ENCODE measurements at places on chromosomes 2 and 18.

DNA sequence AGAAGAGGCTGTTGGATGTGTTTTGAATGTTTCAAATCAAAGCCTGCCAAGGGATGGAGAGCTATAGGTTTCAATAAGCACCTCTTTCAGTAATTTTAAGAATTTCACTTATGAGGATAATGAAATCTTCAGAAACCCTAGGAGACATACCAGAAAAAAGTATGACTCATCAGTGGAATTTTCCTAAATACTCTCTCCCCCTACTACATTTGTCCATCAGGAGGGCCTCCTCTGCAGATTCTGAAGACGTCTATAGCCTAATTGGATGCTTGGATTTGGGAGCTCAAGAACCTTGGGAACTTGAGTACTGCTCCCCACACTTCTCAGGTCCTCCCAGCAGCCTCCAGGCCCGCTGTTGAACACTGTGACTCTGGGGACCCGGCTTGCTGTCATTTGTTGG, 374.3 kb downstream of the SLC4A3 start:
- no peak for DNase-seq

DNA sequence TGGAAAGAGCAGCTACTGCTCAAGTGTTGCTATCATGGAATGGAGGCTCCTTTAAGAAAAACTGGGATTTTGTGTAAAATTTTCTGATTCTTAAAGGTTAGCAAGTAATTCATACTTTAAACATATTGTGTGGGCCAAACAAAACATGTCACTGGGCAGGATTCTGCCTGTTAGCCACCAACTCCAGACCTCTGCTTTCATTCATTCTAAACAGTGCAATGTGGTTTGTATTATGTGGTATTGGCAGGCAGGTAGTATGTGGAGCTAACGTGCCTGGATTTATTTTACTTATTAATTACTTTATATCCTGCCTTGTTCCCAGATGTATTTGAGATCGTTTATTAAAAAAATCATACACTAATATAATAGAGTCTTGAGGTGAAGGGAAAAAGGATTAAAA, 1521.3 kb upstream of the ACVR2A start:
- DNase-seq = no peak

DNA sequence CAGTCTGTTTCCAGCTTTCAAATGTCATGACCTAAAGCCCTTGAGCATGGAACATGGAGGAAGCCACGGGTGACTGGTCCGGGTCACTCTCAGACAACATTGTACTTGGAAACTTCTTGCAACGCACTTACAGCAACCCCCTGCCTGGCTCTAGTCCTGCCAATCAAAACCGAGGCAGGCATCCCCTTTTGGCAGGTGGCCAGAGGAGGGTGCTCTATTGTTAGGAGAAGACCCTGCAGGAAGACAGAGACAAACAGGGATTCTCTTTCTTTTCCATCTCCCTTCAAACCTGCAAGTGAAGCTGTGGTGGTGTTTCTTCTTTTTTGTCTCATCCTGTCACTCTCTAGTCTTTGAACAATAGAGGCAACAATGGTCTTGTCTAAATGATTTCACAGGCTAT, 667.2 kb downstream of the ZEB2 start:
- DNase-seq = no peak

DNA sequence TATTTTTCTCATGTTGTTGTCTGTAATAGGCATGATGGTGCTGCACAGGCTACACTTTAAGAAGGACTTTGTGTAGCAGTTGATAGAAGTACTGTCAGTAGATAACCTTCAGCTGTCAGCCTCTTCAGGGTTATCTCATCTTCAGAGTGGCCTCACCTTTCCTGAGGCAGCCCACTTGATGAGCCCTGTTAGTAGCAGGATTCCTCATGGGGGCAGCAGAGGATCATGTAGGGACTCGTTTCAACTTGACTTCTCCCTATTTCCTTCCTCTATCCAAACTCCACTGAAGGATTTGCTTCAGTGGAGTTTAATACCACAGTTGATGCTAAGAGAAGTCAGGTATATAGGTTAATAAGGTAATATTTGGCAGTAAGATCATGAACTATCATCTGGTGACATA, 530.3 kb upstream of the FSIP2 start:
- no peak for DNase-seq

GRCh38 chr18:9206421-9206820, 69.8 kb downstream of the ANKRD12 start:
- no peak for DNase-seq

Data from H54 (cell line).